Muscle of leg (tissue), 16 donors: ENCODE measurements at places on chromosomes 7 and 10. TPM values are rescaled to one million over a fixed set of nuclear protein-coding genes. Genes with fewer than 3 reads are reported as not detected.

- DNase-seq = no peak
Observed at GRCh38 chr10:32171204-32171603, 115.0 kb upstream of the KIF5B start.

OR2A5 gene
- not detected for total RNA-seq

DNA sequence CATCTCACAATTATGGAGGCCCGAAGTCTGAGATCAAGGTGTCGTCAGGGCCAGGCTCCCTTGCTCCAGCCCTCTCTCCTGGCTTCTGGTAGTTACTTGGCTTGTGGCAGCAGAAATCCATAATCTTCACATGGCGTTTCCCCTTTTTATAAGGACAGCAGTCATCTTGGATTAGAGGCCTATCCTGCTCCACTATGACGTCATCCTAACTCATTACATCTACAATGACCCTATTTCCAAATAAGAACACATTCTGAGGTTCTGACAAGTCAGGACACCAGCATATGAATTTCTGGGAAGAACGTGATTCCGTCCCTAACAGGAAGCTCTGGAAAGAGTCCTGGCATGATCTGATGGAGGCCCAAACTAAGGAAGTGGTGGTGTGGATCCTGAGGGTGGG, 35.8 kb downstream of the NEUROG3 start:
- no peak for DNase-seq

DNA sequence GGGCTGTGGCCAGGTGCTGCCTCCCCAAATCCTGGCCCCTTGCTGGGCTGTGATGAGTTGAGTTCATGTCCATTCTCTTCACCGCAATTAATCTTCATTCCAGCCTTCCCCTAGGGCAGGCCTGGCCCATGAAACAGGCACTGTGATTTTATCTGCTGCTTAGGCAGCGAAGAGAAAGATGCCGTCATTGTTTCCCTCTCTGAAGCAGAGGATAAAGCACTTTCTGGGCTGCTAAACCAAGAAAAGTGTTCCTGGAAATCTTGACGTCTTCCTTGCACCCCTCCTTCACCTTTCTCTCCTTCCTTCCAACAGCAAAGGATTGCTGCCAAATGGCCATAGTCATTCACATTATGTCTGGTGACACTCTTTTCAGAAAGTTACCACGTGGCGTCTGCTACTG, 265.9 kb downstream of the ZEB1 start:
- peak; percentile 95 for DNase-seq

MMS19 gene
- total RNA-seq = 51.9 TPM

EGFR gene
- 25.4 TPM for total RNA-seq
